Right kidney (tissue), 9 donors: ENCODE measurements at places on chromosomes 6 and 20.
A peak's percentile ranks its signal among the peaks of the same experiment; 100 is the strongest.

GRCh38 chr20:14948416-14948815 lies 611.0 kb upstream of the FLRT3 start:
- no peak for DNase-seq

GRCh38 chr6:32226434-32226833 lies 2.6 kb upstream of the NOTCH4 start:
- DNase-seq, result no peak

GRCh38 chr6:108734271-108734922 lies 113.8 kb upstream of the ARMC2 start:
- DNase-seq, result no peak

GRCh38 chr20:34180460-34181120 lies 60.6 kb upstream of the ASIP start:
- no peak for DNase-seq

GRCh38 chr6:37208793-37209192 lies 38.8 kb downstream of the PIM1 start:
- no peak for DNase-seq

DNA sequence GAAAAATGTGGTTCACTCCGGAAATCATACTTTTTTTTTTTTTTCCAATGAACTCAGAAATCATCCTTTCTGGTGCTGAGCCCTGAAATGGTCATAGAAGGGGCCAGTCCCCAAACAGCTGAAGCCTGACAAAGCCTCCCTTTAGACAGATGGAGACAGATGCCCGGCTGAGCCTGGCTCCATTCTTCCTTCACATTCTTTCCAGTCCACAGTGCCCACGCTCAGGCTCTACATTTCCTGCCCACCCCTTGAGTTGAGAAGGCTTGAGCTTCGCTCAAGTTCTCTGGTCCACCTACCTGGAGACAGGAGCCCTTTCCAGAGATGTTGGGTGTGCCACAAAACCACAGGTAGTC lies 41.2 kb downstream of the KCNK5 start:
- DNase-seq, result no peak

DNA sequence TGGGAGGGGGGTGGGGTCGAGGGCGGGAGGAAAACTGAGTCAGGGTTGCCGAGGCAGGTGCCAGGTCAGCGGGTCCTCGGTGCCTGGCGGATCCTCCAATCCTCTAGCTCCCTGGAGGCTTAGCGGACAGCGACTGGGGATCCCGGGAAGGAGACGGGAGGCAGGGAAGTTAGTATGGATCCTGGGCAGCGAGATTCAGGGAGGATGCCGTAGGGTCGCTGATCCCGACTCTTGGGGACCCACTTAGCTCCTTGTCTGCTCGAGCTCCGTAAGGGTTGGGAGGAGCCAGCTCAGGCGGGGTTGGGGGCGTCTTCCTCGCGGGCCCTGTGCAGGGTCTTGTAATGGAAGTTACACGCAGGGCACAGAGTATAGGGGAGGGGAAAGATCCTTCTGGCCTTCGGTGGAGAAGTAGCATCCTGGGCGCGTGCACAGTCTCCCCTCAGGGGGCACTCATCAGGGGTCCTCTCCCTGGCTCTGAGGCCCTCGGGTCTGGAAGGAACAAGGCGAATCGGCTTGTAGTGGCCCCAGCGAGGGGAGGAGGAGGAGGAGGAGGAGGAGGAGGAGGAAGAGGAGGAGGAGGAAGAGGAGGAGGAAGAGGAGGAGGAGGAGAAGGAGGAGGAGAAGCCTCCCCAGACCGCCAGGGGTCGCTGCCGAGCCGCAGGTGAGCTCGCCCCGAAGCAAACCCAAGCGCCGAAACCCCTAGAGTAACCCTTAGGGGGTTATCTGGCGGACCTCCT lies 6.4 kb upstream of the SLC12A5 start:
- DNase-seq, result no peak

GRCh38 chr6:93419304-93420162 lies at the start of gene EPHA7:
TSS of gene EPHA7 (minus strand) at chr6:93419559. CDS start at chr6:93419341, 218 bp downstream.
- DNase-seq, result peak; percentile 93

DNA sequence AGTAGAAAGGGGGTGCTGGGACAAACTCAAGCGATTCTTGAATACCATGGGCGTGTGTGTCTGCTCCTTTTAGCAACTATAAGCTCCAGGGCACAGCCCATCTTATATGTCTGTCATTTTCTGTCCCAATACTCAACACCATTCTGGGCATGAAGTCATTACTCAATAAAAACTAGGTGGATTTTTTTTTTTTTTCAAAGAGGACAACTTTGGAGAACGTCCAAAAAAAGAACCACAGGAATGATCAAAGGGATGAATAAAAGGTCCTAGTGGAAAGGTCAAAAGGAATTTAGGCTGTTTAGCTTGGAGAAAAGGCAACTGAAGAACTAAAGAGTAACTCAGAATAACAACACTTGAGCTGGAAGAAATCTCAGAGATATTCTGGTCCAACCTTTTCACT lies 24.4 kb downstream of the UQCC1 start:
- no peak for DNase-seq

GRCh38 chr6:130069485-130069884 lies 51.1 kb downstream of the L3MBTL3 start:
- DNase-seq, result no peak

GRCh38 chr6:21914121-21914973 lies 320.8 kb downstream of the SOX4 start:
- DNase-seq, result no peak

DNA sequence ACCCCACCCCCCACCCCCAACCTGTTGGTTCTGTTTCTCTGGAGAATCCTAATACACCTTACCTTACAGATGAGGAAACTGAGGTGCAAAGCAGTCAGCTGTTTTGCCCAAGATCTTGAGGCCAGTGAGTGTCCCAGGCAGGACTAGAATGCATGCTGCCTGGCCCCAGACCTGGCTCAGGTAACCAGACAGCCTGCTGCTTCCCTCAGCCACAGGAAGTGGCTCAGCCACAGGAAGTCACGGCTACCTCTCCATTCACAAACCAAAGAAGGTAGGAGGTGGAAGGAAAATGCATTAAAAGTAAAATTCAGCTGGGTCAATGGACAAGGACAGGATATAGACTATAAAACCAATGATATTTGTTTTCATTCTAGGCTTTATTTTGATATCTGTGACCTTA lies 517.6 kb downstream of the CD83 start:
- DNase-seq, result no peak

GRCh38 chr20:48153103-48153502 lies 367.8 kb upstream of the SULF2 start:
- DNase-seq, result no peak

DNA sequence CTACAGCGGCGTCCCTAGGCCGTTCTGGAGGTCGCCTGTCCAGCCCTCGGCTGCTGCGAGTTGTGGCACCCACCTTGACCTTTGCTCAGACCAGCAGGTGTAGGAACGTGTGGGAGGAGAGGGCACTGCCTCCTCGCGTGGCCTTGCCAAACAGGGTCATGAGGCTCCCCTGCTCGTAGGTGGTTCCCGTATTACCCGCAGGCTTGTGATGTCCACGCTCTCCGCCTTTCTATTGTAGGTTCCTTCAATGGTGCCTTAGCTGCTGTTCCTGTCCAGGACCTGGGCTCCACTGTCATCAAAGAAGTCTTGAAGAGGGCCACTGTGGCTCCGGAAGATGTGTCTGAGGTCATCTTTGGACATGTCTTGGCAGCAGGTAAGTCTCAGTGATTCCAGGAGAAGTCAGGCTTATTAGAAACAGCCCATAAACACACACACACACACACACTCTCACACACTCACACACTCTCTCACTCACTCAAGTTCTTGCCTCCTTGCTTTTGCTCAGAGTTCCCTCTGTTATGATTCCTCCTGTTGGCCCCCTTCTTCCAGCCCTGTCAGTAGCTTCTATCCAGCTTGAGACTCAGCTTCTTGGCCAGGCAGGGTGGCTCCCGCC lies 942 bp downstream of the ACAT2 start:
- DNase-seq, result no peak

DNA sequence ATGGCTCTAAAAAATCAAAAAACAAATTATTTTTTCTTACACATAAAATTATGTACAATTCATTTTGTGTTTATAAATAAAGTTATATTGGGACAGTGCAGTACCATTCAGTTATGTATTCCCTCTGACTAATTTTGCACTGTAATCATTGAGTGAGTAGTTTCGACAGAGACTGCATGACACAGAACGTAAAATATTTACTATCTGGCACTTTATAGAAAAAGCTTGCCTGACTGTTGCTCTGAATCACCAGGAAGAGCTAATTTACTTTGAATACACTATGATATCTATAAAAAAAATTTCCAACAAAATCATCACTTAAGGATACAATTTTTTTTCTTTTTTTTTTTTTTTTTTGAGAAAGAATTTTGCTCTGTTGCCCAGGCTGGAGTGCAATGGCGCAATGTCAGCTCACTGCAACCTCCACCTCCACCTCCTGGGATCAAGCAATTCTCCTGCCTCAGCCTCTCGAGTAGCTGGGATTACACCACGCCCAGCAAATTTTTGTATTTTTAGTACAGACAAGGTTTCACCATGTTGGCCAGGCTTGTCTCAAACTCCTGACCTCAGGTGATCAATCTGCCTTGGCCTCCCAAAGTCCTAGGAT lies 11.0 kb upstream of the KHDC1L start:
- no peak for DNase-seq

- no peak for DNase-seq
These were observed 32.4 kb upstream of the RPP40 start for GRCh38 chr6:5036269-5036668.

GRCh38 chr6:4303638-4304037 lies 168.3 kb upstream of the ECI2 start:
- DNase-seq, result no peak

GRCh38 chr6:113980937-113981554 lies 10.1 kb upstream of the HDAC2 start:
- no peak for DNase-seq

GRCh38 chr6:6811128-6812009 lies 222.8 kb downstream of the LY86 start:
- DNase-seq, result peak; percentile 51

GRCh38 chr6:81215092-81215432 lies 537.4 kb downstream of the TENT5A start:
- DNase-seq, result no peak

- DNase-seq, result no peak
These were observed 1223.6 kb upstream of the GJE1 start for GRCh38 chr6:140909156-140909555.

DNA sequence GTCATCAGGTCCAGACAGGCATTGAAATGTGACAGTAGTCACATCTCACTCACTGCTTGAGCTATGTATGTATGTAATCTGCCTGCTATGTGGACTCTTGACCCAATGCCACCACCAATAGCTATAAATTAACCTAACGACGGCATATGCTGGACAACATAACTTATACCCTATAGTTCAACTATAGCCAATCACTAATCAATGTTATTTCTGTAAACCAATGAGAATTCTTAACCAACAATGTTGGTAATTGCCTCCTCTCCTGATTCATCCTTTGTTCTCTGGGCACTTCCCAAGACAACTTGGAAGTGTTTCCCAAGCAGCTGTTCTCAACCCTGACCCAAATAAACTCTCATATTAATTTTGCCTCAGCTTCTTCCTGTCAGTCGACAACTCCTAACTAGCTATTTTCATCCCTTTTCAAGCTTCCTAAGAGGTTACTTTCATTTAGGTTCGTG lies 24.1 kb upstream of the SERPINB1 start:
- DNase-seq, result no peak

GRCh38 chr6:54291738-54292137 lies 16.5 kb upstream of the TINAG start:
- no peak for DNase-seq

DNA sequence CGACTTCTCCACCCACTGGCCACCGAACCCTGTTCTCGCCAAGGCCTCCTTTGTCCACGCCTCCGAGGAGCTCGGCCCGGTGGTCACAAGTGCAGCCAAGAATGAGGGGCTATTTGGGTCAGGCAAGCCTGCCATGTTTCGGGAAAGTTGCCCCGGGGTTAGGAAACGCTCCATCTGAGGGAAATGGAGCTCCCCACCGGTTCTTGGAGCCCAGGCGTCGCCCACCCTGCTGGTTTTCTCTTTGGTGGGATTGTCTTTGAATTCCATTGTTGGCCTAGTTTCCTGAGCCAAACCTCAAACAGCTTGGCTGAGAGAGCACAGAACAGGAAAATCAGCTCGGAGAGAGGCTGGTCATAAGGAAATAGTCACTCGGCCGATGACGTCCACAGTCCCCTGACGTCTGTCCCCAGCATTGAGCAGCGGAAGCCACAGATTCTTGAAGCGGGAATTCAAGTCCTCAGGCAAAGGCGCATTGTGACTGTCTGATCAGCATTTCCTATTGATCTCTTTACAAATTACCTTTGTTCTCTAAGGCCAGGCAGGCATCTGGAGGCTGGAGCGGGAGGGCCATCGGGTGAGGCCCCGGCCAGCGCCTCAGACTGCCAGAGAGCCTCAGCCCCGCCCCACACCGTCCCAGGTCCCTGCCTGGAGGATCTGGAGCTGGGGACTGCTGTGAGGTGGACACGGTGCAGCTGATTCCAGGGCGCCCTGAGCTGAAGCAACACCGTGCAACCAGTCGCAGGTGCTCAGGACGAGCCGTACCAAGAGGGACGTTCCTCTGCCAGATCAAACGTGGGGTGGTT lies 138.6 kb downstream of the DLL1 start:
- no peak for DNase-seq

DNA sequence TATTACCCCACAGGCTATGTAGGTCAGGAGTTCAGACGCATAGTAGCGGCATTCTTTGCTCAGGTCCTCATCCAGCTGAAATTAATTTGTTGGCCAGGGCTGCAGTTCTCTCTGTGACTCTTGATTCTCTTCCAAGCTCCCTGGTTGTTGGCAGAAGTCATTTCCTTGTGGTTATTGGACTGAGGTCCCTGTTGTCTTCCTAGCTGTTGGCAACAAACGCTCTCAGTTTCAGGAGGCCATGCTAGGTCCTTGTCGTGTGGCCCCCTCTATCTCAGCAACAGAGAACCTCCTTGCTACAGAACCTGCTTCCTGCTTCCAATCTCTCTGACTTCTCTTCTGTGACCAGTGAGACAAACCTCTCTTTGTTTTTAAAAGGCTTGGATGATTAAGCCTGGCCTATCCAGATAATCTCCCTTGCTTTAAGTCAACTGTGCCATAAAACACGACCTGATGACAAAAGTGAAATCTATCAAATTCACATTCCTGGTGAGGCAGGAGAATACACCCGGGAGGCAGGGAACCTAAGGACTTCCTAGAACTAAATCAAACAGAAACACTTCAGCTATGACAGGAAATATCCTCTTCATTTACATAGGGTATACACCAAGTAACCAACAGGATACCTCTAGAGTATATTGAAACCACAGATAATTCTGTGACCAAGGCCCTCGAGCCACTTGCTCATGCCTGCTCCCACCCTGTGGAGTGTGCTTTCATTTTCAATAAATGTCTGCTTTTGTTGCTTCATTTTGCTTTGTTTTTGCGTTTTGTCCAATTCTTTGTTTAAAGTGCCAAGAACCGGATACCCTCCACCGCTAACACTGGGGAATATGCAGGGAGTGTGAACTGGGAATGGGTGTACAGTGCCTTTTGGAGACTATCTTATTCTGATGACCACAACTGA lies 196.0 kb downstream of the BTBD3 start:
- DNase-seq, result no peak

GRCh38 chr6:52457096-52457495 lies 37.0 kb downstream of the EFHC1 start:
- no peak for DNase-seq

- no peak for DNase-seq
These were observed 24.9 kb downstream of the KIF13A start for GRCh38 chr6:17962436-17963031.

GRCh38 chr6:75603106-75603420 lies 1.4 kb downstream of the SENP6 start:
- DNase-seq, result no peak

- no peak for DNase-seq
These were observed 14.5 kb upstream of the B4GALT5 start for GRCh38 chr20:49727894-49728885.
